C1 segment of cervical spinal cord (tissue), 14 donors: ENCODE measurements at places on chromosomes 1 and 21.
A peak's percentile ranks its signal among the peaks of the same experiment; 100 is the strongest.

DNA sequence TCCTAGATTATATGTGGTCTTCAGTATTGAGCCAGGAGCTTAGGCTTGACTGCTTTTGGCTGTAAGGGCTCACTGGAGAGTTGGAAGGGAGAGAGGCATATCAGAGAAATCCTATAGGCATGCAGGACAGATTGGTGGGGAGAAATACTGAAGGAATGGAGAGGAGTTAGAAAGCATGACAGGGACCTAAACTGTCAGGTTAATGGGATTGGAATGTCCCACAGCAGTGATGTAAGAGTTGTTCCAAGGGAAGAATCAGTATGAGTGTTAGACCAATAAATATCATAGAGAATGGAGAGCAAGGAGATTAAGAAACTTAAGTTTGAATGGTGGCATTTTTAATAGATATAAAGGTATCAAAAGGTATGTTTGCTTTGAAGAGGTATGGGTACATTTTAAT, 39.7 kb downstream of the SLC35A3 start:
- DNase-seq = no peak

DNA sequence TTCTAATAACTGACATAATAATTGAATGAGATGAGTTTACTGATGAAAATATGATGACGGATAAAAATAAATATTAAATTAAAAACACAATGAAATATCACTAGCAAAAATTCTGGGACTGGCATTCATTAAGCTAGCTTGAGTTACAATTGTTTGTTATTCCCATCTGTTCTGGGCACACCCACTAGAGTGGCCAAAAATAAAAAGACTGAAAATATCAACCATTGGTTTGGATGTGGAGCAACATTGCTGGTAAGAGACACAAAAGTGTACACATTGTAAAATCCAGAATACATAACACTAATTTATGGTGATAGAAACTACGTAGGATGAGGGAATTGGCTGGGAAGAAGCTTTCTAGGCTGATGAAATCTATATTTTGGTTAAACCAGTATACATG, 9.6 kb upstream of the NEK7 start:
- no peak for DNase-seq

DNA sequence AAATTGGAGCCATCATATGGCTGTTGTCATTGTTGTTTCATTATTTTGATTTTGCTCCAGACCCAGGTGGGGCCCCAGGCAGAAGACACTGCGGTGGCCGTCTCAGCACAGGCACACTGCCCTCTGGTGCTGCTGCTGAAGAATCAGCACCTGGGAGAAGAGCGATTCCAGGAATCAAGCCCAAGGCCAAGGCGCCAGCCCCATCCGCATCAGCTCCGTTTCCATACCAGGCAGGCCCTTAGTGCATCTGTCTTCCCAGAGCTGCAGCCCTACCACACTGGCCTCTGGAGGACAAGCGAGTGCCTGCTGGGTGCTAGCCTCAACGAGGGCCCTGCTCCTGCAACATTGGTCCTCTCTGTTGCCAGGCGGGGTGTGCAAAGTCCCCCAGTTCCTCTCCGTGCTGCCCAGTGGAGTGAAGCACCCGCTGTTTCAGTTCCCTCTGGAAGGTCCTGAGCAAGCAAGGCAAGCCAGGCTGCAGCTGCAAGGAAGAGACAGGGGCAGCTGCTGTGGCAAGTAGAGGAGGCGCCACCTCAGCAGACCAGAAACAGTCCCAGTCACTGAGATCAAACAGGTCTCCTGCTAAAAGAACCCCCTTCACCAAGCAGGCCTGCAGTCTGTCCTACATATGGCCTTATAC, 5.2 kb downstream of the GRIK3 start:
- no peak for DNase-seq

DNA sequence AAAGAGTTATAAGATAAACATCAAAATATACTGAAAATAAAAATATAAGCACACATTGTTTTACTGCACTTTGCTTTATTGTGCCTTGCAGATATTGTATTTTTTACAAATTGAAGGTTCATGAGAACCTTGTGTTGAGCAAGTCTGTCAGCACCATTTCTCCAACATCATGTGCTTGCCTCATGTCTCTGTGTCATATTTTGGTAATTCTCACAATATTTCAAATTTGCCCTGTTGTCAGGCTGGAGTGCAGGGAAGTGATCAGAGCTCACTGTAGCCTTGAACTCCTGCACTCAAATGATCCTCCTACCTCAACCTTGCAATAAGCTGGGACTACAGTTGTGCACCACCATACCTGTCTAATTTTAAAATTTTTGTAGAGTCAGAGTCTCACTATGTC, 21.3 kb upstream of the CNIH3 start:
- DNase-seq = no peak

DNA sequence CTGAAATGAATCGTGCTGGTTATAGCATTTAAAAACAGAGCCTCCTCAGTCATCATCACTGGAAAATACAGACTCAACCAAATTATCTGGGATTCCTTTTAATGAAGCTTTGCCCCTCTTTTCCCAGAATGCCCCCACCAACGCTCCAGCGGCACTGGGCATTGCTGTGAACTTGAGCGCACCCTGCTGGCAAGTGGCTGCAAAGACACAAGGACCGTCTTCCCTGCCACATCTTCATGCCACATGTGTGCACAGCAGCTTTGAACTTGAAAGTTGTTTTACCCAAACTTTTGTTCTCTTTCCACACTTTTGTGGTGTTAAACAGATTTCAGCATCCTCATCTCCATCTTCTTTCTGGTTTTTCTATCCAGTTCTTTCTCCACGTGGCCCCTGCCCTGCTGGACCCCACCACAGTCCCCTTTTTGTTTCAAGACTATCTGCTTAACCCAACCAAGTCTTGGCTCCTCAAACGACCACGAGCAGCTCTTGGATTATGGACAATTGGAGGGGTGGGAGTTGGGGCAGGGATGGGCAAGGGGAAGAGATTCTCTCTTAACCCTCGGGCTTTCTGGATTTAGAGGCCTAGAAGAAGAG, 12.8 kb upstream of the LMX1A start:
- DNase-seq = no peak

DNA sequence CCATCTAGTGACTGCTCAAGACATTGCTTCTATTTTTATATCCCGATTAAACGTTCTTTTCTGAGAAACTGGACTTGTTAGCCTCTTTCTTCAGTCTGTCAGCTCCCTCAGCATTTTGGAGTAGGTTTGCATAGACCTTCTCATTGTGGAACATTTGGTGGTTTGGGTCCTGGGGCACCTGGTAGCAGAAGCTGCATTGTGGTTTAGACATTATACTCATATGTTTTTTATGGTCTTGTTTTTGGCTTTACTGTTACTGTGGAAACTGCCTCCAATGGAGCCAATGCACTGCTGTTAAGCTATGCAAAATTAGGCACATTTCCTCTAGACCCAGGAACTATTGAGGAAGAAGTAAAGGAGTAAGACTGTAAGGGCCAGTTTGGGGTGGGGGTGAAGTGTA, 36.7 kb upstream of the LRRC8B start:
- DNase-seq = no peak

DNA sequence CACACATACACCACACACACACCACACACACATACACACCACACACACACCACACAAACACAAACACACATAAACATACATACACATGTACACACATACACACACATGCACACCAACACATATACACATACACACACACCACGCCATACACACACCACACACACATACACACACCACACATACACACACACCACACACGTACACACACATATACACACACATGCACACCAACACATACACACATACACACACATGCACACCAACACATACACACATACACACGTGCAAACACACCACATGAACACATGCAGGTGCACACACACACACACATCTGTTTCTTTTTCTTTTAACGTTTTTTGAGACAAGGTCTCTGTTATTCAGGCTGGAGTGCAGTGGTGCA, 41.0 kb upstream of the SLC45A1 start:
- DNase-seq = no peak

DNA sequence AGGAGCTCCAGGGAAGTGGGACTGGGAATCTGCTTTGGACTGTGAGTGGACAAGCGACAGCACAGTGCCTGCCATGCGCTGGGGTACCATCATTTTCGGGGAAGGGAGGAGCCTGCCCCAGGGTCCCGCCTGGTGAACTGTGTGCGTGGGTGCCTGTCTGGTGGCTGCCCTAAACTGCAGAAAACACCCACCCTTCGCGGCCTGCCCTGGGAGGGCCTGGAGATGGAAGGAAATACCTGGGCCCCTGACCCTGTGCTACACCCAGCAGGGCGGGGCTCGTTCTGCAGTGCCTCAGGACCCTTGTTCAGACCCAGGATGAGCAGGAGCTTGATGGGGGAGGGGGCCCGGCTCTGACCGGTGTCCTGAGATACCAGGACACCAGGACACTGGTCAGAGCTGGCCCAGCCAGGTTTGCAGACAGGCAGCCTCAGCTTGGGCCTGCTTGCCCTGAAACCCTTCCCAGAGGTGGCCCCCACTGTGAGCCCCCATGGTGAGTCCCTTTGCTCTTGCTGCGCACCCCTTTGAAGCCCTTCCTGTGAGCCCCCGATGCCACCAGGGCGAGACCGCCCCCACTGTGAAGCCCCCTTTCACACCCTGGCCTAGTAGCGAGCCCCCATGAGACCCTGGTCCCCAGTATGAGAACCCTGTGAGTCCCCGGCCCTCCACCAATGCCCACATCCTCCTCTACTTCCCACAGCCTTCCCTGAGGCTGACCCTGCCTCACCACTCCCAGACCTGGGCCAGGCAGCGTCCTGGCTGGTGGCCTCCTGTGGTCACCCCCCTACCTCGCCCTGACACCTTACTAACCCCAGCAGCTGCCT, 2.6 kb downstream of the GJC2 start:
- DNase-seq = no peak

DNA sequence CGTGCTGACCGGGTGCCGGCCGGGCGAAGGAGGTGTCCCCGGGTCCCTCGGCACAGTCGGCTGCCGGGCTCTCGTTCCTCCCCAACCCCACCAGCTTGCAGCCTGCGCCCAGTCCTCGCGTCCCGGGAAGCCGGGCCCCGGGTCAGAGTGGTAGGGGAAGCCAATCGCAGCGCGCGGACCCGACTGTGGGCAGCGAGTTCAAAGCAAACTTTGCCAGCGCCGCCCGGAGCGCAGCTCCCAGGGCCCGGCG, 328 bp downstream of the MYCL start:
- no peak for DNase-seq

GRCh38 chr1:175415129-175415712, 222.6 kb upstream of the KIAA0040 start:
- no peak for DNase-seq

GRCh38 chr1:11720525-11720924, 15.4 kb upstream of the AGTRAP start:
- DNase-seq = no peak

DNA sequence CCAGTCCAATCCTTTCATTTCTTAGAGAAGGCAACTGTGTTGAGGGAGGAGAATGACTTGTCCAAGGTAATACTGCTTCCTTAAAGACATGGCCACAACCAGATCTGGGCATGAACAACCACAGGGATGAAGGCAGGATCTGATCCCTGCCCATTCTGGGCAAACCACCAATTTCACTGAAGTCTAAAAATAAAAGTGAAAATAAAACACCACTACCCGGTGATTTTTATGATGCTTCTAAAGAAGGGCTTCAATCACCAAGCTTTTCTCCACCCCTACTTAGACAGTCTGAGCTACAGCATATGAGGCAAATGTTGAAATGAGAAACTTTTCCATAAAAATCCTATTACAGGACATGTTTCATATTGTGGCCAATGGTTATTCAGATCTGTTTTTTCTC, 133.0 kb downstream of the PTPN14 start:
- no peak for DNase-seq

DNA sequence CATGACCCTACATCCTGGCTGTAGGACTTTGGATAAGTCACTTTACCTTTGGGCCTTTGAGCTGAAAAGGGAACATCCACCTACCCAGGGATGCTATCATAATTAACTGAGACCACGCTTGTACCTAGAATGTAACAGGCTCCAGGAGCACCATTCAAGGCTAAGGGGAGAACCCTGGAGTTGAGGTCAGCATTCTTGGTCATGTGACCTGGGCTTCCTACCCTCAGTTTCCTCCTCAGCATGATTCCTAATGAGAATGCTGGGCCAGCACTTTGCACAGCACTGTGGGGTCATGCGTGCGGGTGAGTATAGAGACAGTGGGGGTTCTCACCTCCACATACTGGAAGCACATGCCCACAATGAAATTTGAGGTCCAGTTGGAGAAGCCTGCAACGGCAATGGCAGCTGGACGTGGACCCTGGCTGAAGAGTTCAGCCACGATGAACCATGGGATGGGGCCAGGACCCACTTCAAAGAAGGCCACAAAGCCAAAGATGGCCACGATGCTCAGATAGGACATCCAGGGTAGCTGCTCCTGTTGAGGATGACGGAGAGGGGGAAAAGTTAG, 31.3 kb downstream of the SLC2A1 start:
- no peak for DNase-seq

- no peak for DNase-seq
These were observed 387.8 kb upstream of the RUNX1 start for GRCh38 chr21:35436899-35437298.

GRCh38 chr1:68231627-68232288, 565 bp downstream of the WLS start:
- peak; percentile 34 for DNase-seq

DNA sequence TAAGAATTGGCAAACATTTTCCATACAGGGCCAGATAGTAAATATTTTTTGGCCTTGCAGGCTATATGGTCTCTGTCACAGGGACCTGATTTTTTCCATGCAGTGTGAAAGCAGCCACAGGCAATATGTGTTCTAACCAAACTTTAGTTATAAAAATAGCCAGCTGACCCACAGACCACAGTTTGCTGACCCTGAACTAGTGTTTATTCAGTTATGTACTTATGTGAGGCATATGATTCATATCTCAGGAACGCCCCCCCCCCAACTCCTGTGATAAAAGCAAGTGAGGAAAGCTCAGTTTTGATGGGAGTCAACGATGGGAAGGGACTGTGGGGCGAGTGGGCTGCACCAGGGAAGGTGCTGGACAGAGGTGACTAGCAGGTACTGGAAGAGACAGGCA, 80.1 kb downstream of the HMGB4 start:
- no peak for DNase-seq

DNA sequence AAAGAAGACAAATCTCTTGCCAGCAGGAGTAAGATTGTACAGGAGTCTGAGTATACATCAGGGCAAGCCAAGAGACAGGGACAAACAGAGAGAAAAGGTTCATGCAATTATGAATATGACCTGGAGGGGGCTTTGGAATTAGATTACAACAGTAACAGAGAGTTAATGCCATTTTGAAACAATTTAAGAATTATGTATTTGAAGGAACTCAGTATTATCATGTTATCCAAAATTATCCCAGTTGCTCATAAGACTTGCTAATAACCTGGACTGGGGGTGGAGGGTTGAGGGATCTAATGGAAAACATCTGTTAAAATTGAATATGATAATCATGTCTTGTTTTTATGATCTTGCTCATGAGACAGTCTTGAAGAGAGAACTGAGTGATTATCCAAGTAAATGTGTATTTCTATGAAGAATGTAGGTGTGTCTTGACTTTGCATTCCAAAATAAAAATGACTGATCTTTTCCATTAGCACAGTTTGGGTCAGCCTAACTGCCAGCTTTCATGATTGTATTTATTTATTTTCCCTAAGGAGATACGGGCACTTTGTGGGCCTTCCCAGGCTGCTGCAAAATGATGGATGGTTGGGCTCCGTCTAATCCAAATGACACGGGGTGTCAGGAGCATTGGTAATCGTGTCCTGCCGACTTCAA, 117.7 kb downstream of the ERG start:
- DNase-seq = no peak

GRCh38 chr1:225865514-225865913, 16.7 kb downstream of the TMEM63A start:
- DNase-seq = no peak

GRCh38 chr1:200737647-200738291, 924 bp upstream of the CAMSAP2 start:
- no peak for DNase-seq

- DNase-seq = no peak
These were observed 213.9 kb upstream of the LYPLAL1 start for GRCh38 chr1:218959784-218960183.
